DMS79 (cell line): ENCODE measurements at places on chromosomes 11 and 22.

DNA sequence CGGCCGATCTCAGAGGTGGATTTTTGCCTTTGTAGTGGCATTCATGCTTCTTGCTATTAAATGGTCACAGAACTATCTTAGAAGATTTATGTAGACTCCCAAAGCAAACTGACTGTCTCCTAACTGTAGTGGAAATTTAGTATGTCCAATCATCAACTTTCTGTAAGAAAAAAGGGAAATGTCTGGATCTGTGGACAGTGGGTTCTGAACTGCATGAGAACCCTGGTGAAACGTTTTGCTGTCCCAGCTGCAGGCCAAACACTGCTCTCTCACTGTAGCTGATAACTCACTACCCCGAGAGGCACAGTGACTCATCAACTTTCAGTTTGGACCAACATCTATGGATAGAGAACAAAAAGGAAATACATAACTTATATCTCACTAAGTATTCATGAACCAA is 387.1 kb downstream of the SOX6 start:
- DNase-seq: no peak

DNA sequence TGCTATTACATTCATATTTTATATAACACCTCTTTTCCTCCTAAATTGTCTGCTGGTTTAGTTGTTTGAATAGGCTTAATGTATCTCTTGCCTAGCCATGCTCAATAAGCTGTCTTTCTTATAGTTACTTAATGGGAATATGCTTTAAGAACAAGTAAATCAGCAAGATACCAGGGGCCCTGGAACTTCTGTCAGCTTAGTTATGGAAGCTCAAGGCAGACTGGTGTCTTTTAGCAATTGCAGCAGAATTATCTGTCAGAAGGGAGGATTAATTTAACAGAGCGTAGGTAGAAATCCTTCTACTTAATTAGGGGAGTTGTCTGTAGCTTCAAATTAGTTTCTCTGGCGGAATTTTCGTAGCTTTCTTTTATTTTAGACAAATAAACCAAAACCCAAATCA is 94.9 kb downstream of the C11orf91 start:
- no peak for DNase-seq

DNA sequence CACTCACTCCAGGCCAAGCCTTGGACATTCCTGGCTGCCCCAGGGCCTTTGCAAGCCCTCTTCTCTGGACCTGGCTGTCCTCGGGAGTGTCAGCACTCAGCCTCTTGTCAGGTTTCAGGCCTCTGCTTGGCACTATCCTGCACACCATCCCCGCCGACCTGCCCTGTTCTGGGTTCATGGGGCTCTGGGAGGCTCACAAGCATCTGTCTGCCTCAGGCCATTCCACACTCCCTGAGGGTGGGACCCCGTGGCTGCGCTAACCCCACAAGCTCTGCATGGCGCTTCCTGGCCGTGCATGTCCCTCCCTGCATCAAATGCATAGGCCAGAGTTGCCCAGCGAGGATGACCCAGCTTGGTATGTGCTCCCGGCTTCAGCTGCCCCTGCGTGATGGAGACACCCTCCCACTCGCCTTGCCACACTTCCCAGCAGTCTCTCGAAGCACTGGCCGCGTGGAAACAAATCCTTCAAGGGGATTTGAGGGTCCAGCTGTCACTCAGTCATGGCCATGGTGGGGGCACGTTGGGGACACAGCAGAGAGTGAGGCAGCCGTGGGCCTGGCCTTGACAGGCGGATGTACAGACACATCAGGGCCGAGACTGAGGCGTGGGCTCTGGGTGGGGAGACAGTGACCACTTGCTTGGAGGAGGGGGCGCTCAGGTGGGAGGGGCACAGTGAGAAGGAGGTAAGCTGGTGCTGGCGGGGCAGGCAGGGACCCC is 87.3 kb downstream of the KCNQ1 start:
- no peak for DNase-seq

DNA sequence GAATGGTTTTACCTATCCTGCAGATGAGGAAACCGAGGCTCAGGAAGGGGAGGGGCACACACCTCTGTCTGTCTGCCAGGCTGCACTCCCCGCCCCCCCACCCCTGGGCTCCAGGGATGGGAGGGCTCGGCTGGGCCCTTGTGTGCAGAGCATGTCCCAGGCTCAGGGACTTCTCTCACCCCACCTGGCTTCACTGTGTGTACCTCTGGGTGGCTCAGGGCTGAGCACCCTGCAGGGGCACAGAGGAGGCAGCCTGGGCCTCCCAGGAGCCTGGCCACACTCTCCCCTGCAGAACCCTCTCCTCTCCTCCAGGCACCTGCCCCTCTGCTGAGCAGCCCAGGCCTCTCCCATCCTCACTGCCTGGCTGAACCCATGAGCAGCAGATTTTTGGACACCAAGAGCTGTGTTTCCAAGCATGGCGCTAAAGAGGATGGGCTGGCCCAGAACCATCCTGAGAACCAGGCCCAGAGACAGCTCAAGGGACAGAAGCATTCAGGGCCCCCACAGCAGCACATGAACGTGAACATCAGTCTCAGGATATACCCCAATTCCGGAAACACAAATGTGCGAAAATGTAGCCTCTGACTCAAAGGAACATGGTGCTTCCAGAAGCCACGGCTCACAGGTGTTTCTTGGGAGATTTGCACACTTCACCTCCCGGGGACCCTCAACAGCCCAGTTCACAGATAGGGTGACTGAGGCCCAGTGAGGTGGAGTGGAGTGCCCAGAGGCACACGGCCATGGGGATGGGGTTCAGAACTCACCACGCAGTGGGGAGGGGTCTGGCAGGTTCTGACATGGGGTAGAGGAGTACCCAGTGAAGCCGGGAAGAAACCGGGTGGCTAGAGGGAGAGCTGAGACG is 10.5 kb downstream of the EMID1 start:
- DNase-seq: no peak

DNA sequence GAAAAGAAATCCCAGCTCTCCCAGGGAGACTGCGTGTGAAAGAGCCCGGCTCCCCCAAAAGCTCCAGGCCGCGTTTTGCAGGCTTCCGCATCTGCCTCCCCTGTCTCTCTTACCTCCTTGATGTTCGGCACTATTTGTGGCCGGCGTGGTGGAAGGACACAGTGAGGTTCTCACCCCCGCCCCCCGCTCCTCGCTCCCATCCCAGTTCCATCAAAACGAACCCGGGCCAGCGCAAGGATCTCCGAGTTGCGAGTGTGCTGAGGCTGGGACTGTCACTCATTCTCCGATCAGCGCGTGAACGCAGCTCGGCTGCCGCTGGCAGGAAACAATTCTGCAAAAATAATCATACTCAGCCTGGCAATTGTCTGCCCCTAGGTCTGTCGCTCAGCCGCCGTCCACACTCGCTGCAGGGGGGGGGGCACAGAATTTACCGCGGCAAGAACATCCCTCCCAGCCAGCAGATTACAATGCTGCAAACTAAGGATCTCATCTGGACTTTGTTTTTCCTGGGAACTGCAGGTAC is at the start of gene NCAM1:
Gene NCAM1, plus strand, starts transcription at position 275 of the 523 bp plus-strand sequence.
- peak; percentile 94 for DNase-seq

DNA sequence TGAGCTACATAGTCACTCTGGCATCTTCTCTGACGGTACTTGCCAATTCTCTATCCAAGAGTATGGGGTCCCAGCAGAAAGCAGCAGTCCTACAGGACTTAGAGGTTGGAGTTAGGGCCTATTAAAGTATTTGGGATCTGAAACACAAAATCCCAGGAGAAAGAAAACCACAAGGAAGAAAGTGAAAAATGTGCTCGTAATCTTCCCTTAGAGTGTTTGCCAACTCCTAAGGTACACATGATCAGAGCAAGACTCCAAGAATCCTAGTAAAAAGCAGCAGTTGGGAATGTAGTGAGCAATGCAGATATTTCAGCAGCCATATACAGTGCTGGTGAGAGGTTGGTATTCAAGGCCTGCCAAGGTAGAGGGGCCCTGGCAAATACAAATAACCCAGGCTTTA is 71.6 kb downstream of the EXT2 start:
- DNase-seq: no peak

DNA sequence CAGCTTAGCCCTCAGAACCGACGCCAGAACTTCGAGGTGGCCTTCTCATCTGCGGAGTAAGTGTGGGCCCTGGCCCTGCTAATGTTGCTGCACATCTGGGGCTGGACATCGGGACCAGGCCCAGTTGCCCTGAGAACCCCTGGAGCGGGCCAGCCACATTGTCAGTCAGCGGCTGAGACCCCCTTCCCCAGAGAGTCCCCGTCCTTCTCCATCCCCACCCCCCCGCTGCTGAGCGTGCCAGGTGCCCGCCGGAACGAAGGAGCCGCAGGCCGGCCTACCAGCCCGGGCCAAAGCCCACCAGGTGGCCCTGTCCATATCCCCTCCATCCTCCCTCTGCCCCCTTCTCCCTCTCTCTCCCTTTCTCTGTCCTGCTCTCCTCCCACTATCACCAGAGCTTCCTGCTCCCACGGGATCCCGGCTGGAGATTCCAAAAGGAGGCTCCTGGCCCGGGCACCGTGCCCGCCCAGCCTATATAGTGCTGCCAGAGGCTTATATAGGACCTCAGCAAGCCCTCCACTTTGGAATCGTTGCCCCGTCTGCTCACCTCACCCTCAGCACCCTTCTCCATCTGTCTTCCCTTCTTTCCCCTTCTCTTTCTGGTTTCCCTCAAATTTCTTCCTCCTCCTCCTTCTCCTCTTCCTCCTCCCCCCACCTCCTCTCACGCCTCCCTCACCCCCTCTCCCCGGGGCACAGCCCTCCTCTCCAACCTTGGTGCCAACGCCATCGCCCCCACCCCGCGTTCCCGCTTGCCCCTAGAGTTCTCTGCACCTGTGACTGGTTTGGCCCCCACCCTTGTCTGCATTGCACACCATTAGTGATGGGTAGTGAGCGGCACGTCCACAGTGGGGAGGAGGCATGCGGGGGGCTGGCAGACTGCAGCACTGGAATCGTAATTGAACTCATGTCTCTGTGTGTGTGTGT is 7.3 kb downstream of the SELENOM start:
- no peak for DNase-seq

- no peak for DNase-seq
These were observed 219.7 kb downstream of the BARX2 start for GRCh38 chr11:129595038-129595962.

GRCh38 chr11:85596886-85597285 is 30.3 kb downstream of the DLG2 start:
- no peak for DNase-seq

- DNase-seq: no peak
These were observed 165.7 kb downstream of the ST3GAL4 start for GRCh38 chr11:126521196-126521595.

DNA sequence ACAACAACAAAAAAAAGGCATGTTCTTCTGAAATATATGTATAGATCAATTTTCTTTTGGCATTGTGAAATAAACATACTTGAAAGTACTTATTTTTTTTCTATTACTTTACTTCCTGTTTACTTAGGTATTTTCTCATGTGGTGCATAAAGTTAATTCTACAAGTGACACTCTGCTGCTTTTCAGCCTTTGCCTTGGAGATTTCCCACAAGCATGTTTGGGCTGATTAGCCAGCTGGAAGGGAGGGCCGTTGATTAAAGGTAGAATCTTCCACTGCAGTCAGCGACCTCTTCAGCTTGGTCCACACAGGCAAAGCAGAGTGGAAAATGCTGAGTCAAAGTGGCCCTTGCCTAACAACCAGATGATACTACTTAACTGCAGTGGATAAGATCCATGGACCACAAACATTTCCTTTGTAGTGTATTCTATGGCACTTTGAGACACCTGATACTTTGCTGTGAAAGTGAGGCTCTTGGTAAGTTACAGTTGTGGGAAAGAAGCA is 176.0 kb downstream of the ARHGAP42 start:
- peak; percentile 60 for DNase-seq

DNA sequence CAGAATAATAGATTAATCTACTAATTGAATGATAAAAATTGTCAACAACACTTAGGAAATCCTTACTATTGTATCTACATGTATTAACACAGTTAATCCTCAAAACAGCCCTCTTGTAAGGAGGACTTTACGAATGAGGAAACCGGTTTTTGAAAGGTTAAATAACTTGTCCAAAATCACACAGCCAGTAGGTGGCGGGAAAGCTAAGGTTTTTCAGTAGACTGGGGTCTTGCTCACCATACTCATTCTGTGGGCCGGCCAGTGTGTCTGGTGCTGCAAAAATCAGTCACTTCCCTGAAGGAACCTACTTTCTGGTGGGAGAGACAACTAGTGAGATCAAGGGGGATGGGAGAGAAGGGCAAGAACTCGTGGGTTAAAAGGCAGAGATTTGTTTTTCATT is 3.8 kb downstream of the DCPS start:
- no peak for DNase-seq

DNA sequence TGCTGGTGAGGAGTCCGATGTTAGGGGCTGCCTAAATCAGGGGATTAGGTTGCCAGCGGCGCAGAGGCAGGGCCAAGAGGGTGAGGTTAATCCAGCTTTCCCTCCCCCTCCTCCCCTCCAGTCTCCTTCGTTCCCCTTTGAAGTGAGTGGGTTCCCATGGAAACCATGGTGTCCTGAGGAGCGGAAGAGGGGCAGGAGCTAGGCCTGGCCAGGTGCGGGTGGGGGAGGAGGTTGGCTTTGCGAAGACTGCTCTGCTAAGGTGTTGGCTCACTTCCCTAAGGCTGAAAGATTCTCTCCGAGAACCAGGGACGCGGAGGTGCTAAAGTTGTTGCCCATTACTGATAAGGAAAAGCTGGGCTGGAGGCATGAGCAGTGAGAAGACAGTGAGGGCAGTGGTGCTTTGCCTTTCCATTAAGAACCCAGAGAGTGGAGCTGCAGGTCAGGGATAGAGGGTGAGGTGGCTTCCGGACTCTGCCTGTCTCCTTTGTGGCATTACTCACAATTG is 124.6 kb downstream of the FEZ1 start:
- peak; percentile 95 for DNase-seq

DNA sequence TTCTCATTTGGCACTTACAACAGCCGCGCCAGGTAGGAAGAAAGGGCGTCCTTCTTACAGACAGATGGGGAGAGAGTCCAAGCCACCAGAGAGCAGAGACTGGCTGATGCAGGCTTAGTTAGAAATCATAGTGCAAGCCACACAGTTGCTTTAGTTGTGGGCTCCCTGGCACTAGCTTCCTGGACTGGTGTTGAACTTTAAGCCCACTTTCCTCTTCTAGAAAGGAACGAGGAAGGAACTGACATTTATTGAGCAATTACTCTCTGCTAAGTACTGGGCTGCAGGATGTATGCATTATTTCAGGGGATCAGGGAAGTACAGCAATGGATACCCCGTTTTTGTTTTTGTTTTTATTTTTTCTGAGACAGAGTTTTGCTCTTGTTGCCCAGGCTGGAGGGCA is 3.0 kb downstream of the BACE1 start:
- DNase-seq: no peak
